Kidney (tissue), 22 donors: ENCODE measurements at places on chromosomes 7 and 10. TPM values are rescaled to one million over a fixed set of nuclear protein-coding genes. Genes with fewer than 3 reads are reported as not detected.

DNA sequence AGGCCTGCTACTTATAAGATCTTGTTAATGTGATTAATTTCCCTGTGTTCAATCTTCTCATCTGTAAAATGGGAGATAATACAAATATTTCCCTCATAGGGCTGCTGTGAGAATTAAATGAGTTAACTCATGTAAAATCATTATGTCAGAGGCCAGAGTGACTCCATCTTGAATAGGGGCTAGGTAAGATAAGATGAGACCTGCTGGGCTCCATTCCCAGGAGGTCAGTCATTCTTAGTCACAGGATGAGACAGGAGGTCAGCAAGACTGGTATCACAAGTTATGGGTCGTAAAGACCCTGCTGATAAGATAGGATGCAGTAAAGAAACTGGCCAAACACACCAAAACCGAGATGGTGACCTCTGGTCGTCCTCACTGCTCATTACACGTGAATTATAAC is 200.7 kb downstream of the CYP26A1 start:
- no peaks in the 10 kb centered on the region for H3K27me3 ChIP-seq
- H3K27ac ChIP-seq, result no peak overlapping the region
- DNase-seq, result no peak
- H3K4me3 ChIP-seq, result no peak overlapping the region

The OR2A42 gene
- 0.06 TPM for total RNA-seq

DNA sequence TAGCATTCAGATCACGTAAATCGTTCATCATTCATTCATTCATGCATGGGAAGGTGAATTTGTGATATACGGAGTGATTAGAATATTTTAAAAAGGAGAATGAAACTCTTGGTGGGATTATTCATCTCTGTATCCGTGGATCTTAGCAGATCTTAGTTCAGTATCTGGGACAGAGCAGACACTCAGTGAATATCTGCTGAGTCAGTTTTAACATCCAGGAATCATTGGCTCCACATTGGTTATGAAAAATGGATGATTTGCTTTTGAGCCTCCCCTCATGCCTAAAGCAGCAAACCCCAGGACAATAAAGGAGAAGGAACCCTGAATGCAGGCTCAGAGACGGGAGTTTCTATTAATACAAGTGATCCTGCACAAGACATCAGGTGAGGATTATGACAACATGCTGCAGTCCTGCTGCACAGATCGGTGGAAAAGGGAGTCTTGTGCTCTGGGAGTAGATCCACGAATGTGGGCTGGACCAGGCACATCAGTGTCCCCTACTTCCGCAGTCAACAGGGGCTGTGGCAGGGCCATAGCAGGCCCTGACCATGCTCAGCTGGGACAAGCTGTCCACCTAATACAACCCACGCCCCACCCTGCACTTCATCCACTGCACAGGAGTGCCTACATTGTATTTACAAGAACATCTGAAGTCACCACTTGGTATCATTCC is 26.9 kb upstream of the FIGNL1 start:
- no peak overlapping the region for H3K4me3 ChIP-seq
- H3K4me1 ChIP-seq, result no peaks in the 10 kb centered on the region
- H3K36me3 ChIP-seq, result peaks cover 5% of the 10 kb centered on the region
- H3K27me3 ChIP-seq, result no peaks in the 10 kb centered on the region

The AKR1C2 gene
- 16.3 TPM for total RNA-seq

The MYL10 gene
- not detected for total RNA-seq

- H3K4me1 ChIP-seq, result peaks cover 3% of the 10 kb centered on the region
- no peak for DNase-seq
- H3K4me3 ChIP-seq, result no peak overlapping the region
- H3K36me3 ChIP-seq, result no peaks in the 10 kb centered on the region
Measured at GRCh38 chr7:131219312-131220041, 108.2 kb upstream of the MKLN1 start.

DNA sequence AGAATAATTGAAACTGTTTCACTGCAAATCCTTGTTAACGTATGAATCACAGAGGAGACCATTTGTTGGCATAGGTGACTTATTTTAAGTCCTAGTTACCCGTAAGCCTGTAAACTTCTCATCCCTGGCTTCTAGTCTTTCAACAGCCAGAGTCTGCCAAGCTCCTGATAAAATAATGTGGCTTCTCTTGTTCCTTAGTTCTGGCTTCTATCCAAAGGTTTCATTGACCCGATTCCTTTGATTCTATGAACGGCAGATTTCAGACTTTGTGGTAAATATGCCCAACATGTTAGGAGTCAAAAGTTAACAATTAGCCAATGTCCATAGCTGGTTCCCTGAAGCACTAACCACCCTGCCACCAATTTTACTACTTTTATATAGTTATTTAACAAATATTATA is 23.3 kb downstream of the DNAH11 start:
- no peak for DNase-seq
- no peak overlapping the region for H3K4me3 ChIP-seq
- no peaks in the 10 kb centered on the region for H3K27me3 ChIP-seq
- H3K4me1 ChIP-seq, result no peaks in the 10 kb centered on the region
- H3K27ac ChIP-seq, result no peak overlapping the region

DNA sequence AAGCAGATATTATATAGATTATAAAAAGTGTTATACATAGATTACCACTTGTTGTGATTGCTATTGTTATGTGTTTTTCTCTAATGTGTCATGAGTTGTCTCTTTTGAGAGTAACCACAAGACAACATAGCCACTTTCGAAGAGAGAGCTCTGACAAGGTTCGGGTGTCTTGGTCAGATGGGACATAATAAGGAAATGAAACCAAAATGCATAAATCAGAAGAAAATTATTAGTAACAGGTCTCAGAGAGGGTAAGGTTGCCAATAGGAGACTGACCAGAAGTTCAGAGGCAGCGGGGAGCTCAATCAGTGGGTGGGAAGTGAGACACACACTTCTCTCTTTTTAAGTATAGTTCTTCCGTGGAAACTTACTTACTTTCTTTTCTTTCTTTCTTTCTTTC is 639.2 kb upstream of the POT1 start:
- H3K36me3 ChIP-seq, result no peaks in the 10 kb centered on the region
- no peak overlapping the region for H3K27ac ChIP-seq
- no peak for DNase-seq
- H3K4me1 ChIP-seq, result no peaks in the 10 kb centered on the region

The GNB2 gene
- total RNA-seq, result 265 TPM

The TFPI2 gene
- total RNA-seq, result 42.5 TPM

GRCh38 chr7:80186721-80187120 is 52.1 kb downstream of the GNAI1 start:
- H3K36me3 ChIP-seq, result no peaks in the 10 kb centered on the region
- no peaks in the 10 kb centered on the region for H3K27me3 ChIP-seq
- no peak for DNase-seq
- H3K27ac ChIP-seq, result no peak overlapping the region
- peaks cover 4% of the 10 kb centered on the region for H3K4me1 ChIP-seq
- no peak overlapping the region for H3K4me3 ChIP-seq

The APBB1IP gene
- total RNA-seq, result 20.5 TPM

DNA sequence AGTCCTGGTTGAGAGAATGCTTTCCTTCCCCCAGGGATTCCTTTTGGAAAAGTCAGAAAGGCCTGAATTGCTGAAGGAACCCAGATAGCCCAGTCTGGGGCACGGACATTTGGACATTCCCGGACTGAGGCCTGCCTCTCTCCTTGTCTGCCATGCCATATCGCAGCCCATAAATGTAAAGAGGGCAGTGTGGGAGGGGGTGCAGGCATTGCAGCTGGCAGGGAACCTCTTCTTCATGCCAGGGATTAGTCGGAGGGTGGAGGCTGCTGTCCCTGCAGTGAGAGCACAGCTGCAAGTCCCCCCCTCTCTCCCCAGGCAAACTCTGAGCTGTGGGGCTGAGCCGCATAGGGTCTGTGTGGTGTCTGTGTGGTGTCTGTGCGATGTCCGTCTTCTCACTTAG is 486.0 kb upstream of the MKI67 start:
- H3K27me3 ChIP-seq, result no peaks in the 10 kb centered on the region
- no peaks in the 10 kb centered on the region for H3K4me1 ChIP-seq
- no peak for DNase-seq
- no peak overlapping the region for H3K27ac ChIP-seq

The PLXNA4 gene
- 3.5 TPM for total RNA-seq

DNA sequence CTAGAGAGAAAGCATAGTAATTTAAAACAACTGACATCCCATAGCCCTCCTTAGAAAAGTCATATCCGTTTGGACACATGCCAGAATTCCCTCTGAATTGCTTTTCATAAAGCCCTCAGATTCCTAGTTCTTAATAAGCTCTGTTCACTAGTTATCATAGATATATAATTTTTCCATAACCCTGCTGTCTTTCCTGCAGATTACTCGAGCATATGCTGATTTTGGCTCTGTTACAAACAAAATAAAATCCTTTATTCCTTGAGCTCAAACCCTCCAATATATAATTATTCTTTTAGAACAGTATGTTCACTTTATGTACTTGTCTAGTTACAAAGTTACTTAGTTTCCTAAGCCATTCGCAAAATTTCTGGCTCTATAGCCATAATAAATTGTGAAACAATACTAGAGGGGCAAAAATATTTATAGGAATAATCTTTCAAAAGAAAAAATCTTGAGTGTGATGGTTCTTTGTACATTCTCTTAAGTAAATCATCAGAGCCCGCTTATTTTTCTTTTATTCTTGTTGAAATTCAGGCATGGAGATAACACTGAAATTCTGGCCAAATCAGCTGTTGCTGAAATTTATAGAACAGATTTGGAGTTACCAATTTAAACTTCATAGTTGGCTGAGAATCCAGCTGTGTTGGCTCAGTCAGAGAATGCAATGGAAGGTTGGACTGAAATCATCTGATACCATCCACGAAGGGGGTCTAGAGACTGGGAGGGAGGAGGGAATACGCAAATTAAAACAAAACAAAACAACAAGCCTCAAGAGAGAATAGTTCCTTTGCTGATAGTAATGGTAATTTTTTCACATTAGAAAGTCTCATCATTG is 146.1 kb upstream of the TMEM196 start:
- H3K4me1 ChIP-seq, result no peaks in the 10 kb centered on the region
- DNase-seq, result no peak
- H3K27me3 ChIP-seq, result no peaks in the 10 kb centered on the region
- no peak overlapping the region for H3K4me3 ChIP-seq

- no peaks in the 10 kb centered on the region for H3K4me1 ChIP-seq
- no peak for DNase-seq
- no peak overlapping the region for H3K27ac ChIP-seq
- H3K36me3 ChIP-seq, result no peaks in the 10 kb centered on the region
- H3K4me3 ChIP-seq, result no peak overlapping the region
Measured at GRCh38 chr7:85456254-85456653, 269.4 kb upstream of the SEMA3D start.

GRCh38 chr7:50952544-50952943 is 169.8 kb upstream of the GRB10 start:
- no peaks in the 10 kb centered on the region for H3K36me3 ChIP-seq
- no peak for DNase-seq
- no peak overlapping the region for H3K27ac ChIP-seq
- H3K4me1 ChIP-seq, result no peaks in the 10 kb centered on the region
- H3K4me3 ChIP-seq, result no peak overlapping the region
- no peaks in the 10 kb centered on the region for H3K27me3 ChIP-seq

The CFAP69 gene
- 13.2 TPM for total RNA-seq

The TWNK gene
- 8.9 TPM for total RNA-seq

The CCDC126 gene
- 8.9 TPM for total RNA-seq

DNA sequence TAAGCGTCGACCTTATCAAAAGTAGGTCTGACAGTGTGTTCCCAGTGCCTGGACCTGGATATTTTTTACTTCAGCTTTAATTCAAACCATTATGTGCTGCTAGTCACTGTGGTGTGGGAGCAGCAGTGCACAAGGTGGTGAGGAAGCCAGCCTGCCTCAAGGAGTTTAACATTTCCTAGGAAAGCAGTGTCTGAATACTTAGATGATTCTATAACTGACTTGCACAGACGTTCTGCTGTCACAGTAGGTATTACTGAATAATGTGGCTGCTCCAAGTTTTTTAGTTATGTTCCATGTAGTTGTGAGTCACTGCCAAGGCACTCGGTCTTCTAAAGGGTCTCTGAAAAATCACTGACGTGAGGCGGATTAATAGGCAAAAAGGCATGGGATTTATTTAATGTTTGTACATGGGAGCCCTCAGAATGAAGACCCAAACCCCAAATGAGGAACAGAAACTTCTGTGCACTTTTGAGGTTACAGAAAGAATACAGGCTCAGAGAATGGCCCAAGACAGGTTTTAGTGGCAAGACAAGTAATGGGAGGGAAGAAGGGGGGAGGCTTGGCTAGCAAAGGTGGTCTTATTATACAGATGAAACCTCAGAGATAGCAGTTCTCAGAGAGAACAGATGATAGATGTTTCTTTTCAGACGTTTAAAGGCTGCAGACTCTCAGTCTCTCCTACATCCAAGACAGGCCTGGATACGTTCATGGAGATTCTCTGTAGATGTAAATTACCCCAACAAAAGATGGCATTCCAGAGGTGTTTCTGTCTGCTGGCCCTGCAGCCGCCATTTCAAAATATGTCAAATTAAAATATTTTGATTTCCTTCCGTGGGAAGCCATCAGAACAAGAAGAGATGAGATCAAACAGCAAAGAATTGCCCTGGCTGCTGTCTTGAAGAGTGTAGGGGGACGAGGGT is 209.3 kb downstream of the SDK1 start:
- no peak overlapping the region for H3K27ac ChIP-seq
- no peak overlapping the region for H3K4me3 ChIP-seq
- no peaks in the 10 kb centered on the region for H3K36me3 ChIP-seq
- DNase-seq, result no peak
- H3K27me3 ChIP-seq, result no peaks in the 10 kb centered on the region

The PRKG1 gene
- 14.8 TPM for total RNA-seq

DNA sequence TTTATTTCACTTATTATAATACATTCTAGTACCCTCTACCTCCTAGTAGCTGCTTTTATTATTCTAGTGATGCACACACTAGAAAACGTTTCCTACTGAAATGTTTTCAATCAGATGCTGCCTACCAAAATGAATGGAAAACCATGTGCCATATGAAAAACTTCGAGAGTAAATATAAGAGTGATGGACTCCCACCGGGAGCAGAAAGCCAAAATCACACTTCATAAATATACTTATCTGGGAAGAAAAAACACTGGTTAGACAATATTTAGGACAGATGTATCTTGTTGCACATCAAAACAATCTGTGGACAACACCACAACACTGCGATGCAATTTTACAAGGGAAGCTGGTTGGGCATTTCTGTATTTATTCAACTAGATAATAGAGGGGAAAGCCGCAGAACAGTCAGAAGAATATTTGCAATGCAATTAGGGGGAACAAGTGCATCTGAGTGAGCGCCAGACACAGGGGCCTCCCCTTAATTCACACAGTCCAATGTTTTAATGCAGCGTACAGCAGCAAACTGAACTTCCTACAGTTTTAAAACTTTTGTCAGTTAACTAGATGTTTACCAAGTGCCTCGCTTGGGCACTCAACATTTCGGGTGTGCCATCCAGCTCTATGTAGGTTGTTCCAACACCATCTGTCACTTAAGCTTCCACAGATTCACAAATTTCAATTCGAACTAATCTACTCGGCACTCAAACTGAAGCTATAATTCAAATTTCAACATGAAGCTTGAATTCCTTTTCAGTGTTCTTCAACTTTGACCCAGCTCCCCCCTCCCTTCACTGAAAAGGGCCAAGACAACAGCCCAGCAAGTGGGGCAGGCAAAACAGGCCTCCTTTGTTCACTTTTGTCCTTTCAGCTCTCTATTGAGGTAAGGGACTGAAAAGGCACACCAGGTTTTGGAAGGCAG is 7.4 kb downstream of the NRCAM start:
- no peak overlapping the region for H3K4me3 ChIP-seq
- no peaks in the 10 kb centered on the region for H3K36me3 ChIP-seq
- no peak overlapping the region for H3K27ac ChIP-seq
- no peaks in the 10 kb centered on the region for H3K4me1 ChIP-seq
- no peak for DNase-seq

The ACSL5 gene
- total RNA-seq, result 21.8 TPM
